SK-N-SH treated with all-trans-retinoic acid at 6 μM for 48 hours (cell line): ENCODE measurements at places on chromosomes 11 and 22.
A peak's percentile ranks its signal among the peaks of the same experiment; 100 is the strongest.

- no peak for ATAC-seq
Observed at GRCh38 chr22:33529424-33530113, 390.7 kb downstream of the LARGE1 start.

DNA sequence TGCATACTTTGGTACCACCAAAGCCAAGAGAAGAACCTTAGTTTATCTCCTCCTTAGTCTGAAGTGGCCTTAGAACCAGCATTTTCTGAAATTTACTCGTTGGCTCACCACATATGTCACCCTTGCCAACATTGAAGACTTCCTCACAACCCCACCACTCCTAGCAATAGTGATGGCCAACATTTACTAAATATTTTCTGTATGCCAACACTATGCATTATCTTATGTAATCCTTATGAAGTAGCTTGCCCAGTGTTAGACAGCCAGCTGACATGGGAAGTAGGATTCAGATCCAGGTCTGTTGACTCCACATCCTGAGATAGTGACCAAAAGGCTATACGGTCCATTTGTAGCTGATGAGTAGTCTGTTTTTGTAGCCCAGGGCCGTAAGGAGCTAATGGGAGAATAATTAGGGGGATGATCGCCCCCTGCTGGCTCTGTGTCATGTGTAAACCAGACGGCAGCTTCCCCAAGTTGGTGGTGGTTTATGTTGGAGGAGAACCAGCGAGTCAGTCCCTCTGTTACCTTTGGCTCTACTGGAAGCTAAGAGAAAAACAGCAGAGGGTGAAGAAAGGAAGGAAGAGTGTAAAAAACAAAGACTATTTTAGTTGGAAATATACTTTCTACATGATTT is 120.5 kb upstream of the RASSF10 start:
- ATAC-seq = peak; percentile 74

DNA sequence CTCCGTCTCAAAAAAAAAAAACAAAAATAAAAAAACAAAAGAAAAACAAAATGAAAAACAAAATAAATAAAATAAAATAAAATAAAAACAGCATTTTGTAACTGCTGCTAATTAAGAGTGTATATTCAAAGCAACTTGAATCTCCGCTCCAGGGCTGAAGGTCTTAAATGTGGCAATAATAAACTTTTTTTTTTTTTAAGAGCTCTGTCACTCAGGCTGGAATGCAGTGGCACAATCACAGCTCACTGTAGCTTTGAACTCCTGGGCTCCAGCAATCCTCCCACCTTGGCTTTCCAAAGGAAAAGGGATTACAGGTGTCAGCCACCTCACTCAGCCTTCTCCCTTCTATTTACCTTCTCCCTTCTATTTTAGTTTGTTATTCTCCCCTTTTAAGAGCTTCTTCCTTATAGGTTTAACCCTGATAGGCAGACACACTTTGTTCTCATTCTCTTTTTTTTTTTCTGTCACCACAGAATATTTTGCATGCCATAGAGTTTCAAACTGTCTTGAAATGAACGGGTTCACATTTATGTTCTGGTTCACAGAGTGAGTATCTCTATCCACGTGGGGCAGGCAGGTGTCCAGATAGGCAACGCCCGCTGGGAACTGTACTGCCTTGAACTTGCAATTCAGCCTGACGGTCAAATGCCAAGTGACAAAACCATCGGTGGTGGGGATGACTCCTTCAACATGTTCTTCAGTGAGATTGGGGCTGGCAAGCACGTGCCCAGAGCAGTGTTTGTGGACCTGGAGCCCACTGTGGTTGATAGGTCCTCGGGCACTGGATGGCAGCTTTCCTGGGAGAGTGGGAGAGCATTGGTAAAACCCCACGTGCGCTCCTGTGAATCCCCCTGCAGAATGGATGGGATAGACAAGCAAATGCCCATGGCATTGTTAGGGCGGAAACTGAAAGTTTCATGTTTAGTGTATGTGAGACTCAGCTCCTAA is 19.4 kb downstream of the LRRC74B start:
- ATAC-seq = no peak

DNA sequence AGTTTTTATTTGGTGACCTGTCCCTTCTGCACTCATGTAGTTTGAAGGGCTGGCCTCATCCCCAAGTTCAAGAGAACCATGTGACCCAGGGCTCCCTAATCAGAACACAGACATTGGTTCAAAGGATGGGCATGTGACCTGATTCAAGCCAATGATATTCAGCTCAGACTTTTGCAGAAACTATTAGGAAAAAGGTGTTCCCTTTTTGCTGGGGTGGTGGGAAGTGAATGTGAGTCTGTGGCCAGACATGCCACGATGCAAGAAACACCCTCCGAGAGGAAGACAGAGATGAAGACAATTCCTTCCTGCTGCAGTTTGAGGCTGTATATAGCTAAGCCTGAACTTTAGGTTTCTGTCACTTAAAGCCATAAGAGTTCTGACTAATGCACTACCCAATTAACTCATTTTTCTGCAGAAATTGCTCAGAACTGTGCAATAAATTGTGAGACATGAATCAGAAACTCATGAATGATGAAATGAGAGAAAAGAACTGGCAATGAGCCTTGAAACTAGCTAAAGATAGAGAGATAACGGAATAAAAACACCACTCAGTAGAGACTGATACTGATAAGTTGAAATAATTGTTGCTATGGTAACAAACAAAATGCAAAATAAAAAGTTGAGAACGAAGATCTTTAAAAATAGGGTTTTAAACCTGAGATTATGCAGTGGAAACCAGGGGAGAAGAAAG is 9.2 kb upstream of the MAPK1 start:
- ATAC-seq = peak; percentile 82
